ENCODE measurements at places on chromosomes 6 and 20.

DNA sequence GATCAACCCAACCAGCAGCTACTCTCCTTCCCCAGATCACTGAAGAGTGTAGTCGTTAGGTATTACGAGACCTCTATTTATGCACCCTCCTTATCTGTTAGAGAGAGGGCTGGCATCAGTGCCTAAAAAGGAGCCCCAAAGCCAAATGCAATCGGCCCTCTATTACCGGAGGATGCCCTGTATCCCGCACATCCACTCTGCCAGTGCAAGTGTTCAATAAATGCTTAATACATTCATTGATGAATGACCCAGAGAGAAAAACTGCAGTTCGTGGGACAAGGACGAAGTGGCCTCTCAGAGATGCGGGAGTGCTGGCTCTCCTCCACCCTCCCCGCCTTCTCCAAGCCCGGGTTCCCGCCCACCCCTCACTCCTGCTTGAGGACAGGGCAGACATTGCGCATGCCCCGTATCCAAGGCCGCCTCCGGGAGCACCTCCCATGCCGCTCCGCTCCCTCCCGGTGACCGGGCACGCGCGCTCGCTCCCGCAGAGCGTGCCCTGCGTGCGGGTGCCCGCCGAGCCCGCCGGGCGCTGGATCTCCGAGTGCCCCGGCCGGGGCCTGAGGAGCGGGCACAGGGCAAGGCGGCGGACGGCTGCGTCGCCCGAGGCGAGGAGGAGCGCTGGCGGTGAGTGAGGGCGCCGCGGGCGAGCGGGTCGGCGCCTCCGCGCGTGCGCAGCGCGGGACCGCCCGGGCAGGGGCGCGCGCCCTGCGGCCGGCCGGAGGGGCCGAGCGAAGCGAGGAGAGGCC is 27.2 kb upstream of the BTBD3 start:
- peak; percentile 67 for DNase-seq

DNA sequence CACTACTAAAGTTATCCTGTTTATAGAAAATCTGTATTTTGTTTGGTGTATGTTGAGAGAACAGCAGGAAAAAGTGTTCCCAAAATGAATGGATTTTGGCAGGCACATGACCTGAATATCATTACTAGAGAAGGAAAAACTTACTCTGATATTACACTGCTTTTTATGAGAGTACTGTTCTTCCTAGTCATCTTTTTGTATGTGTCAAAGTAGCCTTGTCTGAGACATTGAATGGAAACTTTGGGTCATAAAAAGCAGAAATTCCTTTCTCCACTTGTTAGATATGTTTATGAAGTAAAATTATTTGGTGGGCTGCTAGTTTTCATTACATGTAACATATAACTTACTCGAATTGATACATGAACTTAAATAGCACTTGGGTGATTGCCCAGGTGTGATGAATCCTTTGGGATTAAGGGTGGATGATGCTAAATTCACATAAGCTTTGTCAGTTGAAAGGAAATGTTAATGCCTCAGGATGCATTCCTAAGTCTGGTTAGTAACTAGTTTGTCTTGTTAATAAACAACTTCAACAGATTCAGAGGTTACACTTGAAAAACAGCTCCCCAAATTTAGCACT is 206.7 kb downstream of the CENPW start:
- no peak for DNase-seq

DNA sequence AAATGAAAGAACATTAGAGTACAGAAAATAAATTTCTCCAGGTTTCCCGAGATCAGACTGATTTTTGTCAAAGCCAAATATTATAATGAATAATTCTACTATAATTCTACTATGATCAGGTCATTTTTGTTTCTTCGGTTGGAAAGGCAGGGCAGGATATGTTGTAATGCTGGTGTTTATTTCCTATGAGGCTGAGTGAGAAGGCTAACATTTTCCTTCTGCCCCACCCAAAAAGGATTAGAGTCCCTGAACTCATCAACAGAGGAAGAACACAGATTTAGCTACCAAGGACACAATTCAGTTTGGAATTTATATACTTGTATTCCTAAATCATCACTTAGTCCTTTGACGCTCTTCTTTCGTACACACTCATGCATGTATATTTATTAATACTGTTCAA is 318.9 kb downstream of the SYNE1 start:
- DNase-seq = no peak

DNA sequence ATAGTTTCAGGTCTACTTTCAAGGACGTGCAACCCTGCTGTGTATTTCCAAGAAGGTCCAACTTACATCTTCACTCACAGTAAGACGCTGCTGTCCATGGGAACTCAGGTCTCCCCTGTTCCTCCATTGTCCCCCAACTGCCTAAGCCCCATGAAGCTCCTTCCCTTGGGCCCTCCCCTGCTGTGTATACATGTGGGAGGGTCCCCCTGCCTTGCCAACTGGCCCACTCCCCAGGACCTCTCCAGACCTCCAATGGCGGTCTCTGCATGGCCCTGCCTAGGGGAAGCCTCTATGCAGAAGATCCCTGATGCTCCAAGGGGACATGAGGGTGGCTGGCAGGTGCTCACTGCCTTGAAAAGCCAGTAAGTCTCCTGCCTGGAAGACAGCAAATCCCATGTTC is 186.7 kb upstream of the CST7 start:
- no peak for DNase-seq

DNA sequence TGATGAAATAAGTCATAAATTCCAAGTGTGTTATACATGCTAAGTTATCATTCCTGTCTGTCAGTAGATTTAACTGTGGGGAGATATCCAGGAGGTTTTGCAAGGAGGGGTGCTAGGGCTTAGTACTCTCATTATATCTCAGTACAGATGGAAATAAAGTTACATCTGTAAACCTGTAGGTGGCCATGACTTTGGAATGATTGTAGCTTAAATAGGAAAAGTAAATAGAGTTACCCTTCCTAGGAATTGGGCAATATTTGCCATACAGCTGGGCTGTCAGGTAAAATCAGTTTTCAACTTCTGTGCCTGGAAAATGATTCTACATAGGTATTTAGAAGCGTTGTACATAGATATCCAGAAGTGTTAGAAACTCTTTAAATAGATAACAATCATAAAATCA is 19.8 kb upstream of the TGM3 start:
- DNase-seq = no peak

DNA sequence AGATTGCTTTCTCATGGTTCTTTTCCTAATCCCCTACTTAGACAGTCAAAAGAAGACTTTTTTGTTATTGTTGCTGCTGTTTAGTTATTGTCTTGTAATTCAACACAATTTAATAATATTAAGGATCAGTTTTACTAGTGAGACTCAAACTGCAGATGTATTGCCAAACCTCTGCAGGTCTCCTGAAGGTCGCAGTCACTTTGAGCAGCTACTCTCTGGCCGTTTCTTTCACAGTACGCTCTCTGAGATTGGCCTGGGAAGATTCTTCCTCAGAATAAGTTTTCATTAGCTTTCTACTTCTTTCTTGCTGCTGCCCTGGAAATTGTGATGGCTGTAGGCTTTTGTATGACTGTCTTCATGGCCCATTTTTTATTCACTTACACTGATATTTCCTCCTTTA is 930.8 kb downstream of the QKI start:
- no peak for DNase-seq

- peak; percentile 12 for DNase-seq
Observed at GRCh38 chr20:49482621-49483017, at the start of gene KCNB1. Gene KCNB1, minus strand, starts transcription at chr20:49482668. Its CDS starts 188 bp downstream, at chr20:49482480.

GRCh38 chr6:43990275-43990626 is 137.0 kb downstream of the MRPL14 start:
- no peak for DNase-seq
